ENCODE measurements at places on chromosomes 16 and 17. TPM values are rescaled to one million over a fixed set of nuclear protein-coding genes. Genes with fewer than 3 reads are reported as not detected.

SKA2 gene
- 37.9 TPM for total RNA-seq

GRCh38 chr17:78304549-78305037 is 55.3 kb downstream of the SOCS3 start:
- peak; percentile 73 for DNase-seq

IL17C gene
- not detected for total RNA-seq

TBX6 gene
- 1.0 TPM for total RNA-seq

PRAC1 gene
- not detected for total RNA-seq

DNA sequence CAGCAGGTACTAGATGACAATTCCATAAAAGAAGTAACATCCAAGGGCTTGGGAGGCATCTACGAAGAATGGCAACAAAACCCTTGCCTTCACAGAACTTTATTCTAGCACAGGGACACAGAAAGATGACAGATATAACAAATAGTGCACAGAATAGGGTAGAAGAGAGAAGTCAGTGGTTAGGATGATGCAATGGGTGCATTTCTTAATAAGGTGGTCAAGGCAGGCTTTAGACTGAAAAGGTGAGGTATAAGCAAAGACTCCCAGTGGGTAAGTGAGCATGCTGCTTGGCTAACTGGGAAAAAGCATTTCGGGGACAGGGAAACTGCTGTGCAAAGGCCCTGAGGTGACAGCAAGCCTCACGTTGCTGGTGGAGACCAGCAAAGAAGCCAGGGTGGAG is 175.9 kb downstream of the XYLT1 start:
- DNase-seq: no peak

GRCh38 chr16:71956486-71956885 is 43.7 kb downstream of the PKD1L3 start:
- DNase-seq: no peak

TMEM238L gene
- not detected for total RNA-seq

DNA sequence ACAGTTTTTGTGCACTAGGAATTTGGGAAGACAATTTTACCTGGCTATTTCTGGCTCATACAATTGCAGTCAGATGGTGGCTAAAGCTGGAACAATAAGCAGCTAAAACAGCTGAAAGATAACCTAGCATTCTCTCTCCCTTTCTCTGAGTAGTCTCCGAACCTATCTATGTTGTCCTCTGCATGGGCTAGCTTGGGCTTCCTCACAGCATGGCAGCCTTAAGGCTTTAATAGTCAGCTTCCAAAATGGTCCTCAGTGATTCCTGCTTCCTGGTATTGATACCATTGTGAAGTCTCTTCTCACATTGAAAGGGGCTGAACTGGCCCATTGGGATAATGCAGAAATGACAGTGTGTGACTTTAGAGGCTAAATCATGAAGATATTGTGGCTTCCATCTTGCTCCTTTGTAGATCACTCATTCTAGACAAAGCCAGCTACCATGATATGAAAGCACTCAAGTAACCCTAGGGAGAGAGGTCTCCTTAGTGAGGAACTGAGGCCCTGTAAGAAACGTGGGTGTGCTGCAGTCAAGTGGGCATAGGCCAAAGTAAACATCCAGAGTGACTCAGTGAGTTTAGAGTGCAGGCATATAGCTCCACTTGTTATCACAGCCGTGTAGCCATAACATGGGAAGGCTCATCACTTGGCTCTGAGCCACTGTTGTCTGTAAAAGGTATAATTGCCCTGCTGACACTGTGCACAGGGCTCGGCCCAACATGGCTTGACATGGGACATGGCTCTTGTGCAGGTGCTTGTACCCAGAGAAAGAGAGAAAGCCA is 5.5 kb upstream of the VKORC1 start:
- no peak for DNase-seq

LGALS9B gene
- not detected for total RNA-seq

DNA sequence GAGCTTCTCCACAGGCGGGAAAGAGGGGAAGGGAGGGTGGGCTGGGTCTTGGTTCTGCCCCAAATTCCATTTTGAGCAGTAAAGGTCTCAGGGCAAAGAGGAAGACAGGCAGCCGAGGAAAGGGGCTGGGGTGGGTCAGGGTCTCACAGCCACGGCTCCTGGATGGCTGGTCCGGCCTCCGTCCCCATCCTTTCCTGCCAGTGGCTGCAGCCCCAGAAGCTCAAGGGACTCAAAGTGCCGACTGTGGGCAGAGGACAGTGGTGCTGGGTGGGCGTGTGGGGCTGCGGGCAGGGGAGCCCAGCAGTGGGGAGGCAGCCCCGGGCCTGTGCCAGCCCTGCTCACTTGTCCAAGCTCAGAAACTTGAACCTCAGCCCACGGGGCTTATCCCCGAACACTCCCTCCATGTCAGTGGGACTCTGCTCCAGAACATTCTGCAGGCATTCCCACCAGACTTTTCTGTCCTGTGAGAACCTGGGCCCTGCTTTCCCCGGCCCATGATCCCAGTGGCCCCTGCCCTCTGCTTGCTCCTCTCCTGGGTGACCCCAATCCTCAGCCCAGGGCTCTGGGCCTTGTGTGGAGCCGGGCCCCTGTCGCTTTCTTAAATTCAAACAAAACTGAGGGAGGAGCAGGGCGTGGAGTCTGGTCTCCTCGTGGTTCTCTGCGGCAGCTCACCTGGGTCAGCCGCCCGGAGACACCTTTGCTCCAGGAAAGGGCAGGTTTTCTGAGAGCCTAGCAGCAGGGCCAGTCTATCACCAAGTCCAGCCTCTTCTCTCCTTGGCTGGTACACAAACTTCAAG is 117.8 kb upstream of the METRNL start:
- DNase-seq: peak; percentile 12

- no peak for DNase-seq
Measured at GRCh38 chr16:82055728-82056549, 20.9 kb downstream of the HSD17B2 start.

PLA2G10 gene
- total RNA-seq: not detected

DNA sequence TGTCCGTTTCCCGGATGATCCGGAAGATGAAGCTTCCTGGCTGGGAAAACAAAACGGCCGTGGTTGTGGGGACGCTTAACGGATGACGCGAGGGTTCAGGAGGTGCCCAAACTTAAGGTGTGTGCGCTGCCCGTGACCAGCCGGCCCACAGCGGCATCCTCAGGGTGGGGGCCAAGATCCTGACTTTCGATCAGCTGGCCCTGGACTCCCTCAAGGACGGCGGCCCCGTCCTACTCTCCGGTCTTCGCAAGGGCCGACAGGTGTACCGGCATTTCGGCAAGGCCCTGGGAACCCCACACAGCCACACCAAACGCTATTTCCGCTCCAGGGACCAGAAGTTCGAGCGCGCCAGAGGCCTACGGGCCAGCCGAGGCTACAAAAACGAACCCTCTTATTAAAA is 1.1 kb upstream of the C16orf90 start:
- DNase-seq: no peak

- no peak for DNase-seq
Measured at GRCh38 chr16:86353148-86353547, 157.2 kb upstream of the FOXF1 start.

DNA sequence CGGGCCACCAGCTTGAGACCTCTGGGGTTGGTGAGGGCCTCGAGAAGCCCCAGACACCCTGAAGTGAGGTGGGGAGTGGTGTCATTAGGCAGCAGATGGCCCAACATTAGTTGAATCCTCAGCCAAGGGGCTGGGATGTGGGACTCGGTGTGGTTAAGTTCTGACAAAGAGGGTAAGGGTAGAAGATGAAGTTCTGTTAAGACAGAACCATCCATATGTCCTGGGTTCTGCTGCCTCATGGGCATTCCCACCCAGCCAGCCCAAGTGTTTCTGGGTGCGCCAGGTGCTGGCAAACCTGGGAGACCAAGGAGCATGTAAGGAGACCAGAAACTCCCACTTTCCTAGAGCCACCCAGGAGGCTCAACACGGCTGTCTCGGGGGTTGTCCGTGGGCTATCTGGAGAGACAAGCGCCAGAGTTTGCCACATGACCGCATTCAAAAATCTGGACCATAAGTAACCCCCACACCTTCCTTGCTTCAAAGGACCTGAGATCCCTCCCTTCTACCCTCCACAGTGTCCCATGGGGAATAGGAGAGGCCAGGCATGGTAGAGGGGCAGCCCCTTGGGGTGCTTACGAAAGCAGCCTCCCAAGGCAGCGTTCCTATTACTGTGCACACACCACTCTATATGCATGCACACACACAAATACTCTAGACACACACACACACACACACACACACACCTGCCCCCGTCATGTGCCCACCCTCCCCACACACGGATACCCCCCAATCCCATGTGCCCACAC is 128.7 kb downstream of the C16orf78 start:
- DNase-seq: no peak

Data from left ventricle myocardium inferior (tissue), 1 donor.